Ecto neural progenitor cell (in vitro differentiated cells): ENCODE measurements at places on chromosomes 13 and 19.

DNA sequence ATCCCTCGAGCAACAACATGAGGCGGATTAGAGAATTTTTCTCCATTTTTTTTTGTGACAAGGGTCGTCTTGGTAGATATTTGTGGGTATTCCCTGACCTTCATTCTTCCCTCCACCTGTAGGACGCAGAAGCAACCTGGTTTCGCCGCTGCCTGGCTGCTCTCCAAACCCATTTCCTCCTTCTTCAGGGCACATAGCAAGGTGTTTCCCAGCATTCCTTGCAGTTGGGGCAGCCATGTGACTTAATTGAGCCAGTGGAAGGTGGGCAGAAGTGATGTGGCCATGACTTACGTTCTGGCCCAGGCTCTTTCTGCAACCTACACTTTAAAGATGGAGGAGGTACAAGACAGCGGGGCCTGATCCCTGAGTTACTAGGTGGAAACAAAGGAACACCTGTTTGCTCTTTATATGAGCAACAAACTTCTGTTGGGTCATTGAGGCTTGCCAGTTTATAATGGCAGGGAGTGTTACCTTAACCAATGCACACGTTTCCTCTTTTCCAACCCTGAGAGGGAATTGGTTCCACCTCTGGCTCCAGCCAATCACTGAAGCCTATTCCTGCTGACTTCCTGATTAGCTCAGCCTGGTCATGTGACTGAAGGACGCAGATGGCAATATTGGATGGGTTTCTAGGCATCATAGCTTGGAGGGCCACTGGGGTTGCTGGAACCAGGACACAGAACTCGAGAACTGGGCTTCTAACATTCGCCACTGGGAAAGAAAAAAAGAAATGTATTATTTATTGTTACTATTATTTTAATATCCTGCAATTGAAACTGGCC, 30.8 kb upstream of the ZNRF4 start:
- no peak for DNase-seq

DNA sequence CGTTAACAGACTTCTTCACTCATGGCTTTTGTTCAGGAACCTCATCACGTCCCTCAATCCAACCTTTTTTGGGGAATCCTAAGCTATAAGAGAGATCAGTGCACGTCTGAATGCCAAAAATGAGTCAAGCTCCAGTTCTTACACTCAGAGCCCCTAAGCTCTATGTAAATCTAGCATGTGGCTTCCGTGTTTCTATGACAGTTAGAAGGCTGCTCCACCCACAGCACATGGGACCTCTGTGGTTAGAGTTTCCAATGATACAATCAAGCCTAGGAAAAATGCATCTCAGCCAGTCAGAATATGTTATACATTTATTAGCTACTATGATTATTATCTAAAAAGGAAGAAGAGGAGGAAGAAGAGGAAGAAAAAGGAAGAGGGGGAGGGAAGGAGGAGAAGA, 135.9 kb downstream of the ENOX1 start:
- no peak for DNase-seq

DNA sequence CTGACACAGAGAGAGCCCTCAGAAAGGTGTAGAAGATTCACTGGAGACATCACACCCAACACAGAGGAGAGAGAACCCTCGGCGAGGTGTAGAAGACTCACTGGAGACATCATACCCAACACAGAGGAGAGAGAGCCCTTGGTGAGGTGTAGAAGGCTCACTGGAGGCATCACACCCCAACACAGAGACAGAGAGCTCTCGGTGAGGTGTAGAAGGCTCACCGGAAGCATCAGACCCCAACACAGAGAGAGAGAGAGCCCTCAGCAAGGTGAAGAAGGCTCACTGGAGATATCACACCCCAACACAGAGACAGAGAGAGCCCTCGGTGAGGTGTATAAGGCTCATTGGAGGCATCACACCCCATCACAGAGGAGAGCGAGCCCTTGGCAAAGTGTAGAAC, 826.5 kb downstream of the UQCRFS1 start:
- DNase-seq: no peak

DNA sequence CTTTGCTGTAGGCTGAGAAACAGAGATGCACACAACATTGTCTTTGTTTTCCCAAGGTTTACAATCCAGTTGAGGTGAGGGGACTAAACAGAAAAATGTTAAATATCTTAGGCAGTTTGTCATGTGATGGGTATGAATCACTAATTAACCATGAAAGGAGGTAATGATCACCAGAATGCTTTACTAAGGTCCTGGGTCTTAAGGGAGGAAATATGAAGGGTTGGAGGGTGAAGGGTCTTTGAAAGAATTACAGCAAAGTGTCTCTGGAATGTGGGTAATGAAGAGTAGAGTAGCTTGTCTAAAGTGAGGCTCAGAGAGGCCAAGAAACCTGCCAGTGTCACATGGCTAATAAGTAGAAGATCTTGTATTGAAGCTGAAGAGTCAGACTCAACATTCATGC, 19.0 kb downstream of the BIVM start:
- no peak for DNase-seq

- DNase-seq: no peak
Observed at GRCh38 chr19:2239771-2240770, 3.4 kb downstream of the SF3A2 start.

DNA sequence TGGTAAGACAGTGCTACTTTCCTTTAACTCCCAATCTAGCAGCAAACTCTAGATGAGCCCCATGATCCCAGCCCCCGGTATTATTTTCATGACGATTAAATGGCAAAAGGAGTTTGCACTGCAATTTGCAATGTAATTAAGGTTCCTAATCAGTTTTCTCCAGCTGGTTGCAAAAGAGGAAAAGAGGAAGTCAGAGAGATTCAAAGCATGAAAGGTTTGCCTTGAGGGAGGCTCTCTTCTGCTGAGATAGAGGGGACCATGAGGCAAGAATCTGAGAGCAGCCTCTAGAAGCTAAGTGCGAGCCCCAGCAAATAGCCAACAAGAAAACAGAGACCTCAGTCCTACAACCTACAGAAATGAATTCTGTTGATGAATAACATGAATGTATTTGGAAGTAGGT, 527.1 kb downstream of the UQCRFS1 start:
- DNase-seq: no peak

DNA sequence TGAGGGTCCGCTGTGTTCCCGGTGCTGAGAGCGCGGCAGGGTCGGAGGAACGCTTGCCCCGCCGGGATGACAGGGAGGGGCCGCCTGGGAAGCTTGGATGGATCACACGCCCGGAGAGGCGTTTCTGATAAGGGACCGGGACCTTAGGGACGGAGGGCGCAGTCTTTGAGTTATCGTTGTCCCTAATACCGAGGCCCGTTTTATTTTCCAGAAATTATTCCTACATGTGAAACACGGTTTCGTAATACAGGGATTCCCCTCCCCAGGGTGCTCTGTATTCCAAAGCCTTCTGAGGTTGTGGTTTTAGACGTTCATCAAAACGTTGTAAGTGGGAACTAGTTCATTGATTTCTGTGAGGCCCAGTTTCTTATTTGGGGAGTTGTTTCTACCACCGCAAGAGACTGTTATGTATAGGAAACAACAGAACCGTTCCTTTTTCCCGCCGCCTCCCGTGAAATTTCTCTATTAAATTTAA, 752 bp downstream of the PDCD5 start:
- no peak for DNase-seq

GRCh38 chr13:110245416-110245899, 61.5 kb downstream of the COL4A1 start:
- no peak for DNase-seq

DNA sequence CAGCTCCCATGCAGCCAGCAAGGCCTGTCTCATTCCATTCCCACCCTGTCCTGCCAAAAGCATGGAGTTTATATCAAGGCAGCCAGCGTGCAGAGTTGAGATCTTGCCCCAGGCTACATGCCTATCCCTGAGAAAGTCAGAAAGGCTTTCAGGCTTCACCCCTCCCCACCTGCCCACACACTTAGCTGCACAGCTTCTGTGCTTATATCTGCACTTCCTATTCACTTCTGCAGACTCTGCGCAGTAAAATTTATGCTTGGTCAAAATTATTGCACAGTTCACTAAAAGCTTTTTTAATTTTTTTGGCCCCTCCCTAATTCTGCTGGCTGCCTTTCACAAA, 12.5 kb upstream of the ZNF675 start:
- DNase-seq: peak; percentile 52

GRCh38 chr13:104301171-104301975, 1235.2 kb upstream of the SLC10A2 start:
- no peak for DNase-seq

DNA sequence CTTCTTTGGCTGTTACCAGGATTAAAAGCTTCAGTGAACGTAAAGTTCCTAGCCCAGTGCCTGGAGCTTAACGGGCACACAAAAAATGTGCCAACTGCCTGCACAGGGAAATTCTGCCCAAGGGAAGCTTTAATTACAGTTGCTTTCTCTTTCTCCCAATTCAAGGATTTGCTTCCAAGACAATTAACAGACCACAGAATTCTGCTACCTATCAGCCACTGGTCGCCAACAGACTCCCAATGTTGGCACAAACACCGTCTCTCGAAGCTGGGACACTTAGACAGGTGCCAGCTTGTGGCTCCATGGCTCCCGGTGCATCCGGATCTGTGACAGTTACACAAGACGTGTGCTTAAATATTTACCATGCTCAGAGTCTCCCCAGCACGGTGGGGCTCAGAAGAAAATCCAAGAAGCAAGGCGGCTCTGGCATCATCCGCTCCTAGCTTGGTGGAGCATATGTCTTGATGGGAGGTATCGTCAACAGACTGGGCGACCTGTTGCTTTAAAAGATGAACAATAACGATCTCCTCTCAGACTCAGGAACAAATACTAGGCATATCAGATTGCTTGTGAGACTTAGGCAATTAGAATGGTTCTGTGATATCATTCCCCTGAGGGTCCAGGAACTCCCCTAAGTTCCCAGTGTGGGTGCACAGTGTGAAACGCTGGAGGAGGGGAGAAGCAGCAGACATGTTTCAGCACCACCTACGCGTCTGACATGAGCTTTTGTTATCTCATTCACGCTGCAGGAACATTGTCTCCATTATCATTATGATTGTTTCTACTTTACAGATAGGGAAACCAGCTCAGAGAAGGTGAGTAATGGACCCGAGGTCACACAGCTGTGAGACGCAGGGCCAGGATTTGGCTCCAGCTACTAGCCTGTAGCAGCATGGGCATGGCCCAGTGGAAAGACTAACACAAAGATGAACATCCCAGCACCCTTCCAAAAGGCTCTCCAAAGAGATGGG, 61.6 kb downstream of the ALOX5AP start:
- no peak for DNase-seq

DNA sequence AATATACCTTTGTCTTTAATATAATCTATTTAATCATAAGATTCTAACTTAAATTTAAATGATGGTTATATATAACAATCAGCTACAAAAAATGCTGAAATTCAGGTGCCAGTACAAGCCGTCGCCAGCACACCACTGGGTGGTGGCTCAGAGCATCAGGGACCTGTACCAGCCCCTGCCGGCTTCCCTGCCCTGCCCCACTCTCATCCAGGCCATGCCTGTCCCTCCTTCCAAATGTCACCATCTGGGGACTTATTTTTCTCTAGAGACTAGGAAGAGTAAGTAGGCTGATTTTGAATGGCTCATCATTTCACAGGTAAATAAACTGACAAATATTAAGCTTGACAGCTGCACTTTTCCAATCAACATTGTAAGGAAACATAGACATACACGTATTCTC, 1.6 kb downstream of the METTL21C start:
- DNase-seq: no peak

DNA sequence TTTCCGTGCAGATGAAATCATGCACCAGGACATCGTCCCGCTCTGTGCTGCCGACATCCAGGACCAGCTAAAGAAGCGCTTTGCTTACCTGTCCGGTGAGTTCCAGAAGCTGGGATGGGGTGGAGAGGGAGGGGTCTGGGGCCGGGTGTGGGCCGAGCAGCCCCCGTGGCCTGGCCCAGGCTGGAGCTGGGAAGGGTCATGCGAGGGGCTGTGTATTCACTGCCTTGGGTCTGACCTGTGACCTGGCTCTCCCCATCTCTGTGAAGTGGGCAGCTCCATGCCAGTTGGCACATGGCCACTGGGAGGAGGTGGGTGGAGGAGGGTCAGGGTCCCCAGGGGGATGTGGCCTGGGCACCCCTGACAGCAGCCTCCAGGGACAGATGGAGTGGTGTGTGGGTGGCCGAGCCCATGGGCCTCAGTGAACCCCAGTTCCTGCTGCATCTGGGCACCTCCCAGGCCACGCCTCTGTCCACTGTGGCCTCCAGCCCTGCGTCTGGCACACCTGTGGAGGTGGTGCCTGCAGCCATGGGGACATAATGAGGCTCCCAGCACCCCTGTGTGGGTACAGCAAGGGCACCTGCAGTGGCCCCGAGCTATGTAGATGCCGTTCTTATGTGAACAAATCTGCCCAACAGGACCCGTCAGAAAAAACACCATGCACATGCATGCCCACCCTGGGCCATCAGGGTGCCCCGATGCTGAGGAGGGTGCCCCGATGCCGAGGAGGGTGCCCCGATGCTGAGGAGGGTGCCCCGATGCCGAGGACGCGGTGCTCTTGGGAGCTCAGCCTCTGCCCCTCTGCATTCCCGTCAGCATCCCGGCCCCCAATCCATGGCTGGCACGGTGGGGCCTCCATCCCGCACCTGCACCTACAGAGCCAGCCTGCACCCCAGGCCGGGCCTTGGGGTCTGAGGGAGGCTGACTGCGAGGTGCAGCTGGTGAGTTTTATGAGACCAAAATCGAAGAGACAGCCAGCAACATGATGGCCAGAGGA, 46.0 kb downstream of the MCF2L start:
- DNase-seq: no peak

- DNase-seq: no peak
Observed at GRCh38 chr13:30751183-30751933, 16.0 kb downstream of the ALOX5AP start.

GRCh38 chr13:23652909-23653726, 82.9 kb downstream of the TNFRSF19 start:
- no peak for DNase-seq

GRCh38 chr13:61728471-61728870, 312.8 kb upstream of the PCDH20 start:
- no peak for DNase-seq

DNA sequence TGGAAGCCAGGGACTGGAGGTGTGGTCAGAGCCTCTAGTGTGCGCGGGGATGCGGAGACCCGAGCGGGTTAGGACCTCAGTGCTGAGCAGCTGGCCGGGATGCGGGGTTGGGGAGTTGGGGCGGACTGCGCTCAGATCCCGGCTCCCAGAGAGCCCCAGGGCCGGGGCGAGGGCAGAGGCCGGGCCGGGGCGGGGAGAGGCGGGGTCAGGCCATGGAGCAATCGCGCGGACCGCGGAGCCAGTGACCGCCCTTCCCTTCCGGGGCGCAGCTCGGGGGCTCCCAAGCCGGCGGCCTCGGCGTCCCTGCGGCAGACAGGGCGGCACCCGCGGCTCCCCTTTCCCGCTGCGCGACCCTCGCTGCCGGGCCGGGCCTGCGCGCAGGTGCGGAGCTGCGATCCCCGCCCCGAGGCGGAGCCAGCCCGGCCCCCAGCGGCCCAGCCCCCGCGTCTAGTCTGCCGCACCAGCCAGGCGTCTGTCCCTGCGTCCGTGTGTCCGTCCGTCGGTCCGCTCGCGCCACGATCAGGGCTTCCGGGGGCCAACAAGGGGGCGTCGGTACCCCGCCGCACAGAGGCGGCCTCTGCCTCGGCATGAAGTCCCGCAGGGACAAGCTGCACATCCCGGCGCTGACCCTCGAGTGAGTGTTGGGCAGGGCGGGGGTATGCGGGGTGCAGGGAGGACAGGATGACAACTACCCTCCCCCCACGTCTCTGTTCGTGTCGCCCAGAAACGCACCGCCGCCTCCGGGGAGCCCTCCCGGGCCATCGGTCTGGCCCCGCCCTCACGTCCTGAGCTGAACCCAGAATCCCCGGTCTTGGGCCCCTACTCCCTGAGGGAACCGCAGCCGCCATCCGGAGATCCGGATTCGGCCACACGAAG, 12.4 kb downstream of the MAST3 start:
- peak; percentile 76 for DNase-seq
